ENCODE measurements at places on chromosomes 5 and 9.
A peak's percentile ranks its signal among the peaks of the same experiment; 100 is the strongest.

- DNase-seq = no peak
Observed at GRCh38 chr5:132019857-132020555, 8.5 kb upstream of the ACSL6 start.

DNA sequence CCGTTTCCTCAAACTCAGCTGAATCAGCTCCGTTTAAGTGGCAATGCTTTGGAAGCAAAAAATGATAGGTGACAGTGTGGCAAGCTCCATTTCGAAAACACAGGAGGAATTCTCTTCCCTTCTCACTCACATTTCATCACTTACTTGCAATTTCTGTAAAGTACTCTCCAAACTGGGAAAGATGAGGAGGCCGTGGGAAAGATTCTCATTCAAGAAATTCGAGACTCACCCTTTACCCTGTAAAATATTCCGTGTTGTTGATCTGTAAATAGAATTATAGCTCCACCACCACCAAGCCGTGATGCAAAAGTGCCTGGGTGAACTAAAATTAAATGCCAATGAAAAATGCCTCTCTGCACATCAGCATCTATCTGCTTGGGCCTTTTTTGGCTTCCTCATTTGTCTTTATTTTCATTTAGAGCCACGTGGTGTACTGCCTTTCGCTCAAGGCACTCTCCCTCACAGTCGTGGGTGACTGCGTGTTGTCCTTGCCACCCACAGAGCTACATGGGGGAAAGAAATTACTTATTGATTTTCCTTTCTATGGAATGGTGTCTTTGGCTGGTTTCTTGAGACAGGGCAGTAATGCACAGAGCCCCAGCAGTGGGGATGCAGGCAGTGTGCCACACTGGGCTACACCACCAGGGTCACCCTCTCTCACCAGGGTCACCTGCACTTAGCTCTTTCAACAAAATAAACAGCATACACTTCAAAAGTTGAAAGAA lies 289.3 kb upstream of the TAS2R1 start:
- DNase-seq = no peak

DNA sequence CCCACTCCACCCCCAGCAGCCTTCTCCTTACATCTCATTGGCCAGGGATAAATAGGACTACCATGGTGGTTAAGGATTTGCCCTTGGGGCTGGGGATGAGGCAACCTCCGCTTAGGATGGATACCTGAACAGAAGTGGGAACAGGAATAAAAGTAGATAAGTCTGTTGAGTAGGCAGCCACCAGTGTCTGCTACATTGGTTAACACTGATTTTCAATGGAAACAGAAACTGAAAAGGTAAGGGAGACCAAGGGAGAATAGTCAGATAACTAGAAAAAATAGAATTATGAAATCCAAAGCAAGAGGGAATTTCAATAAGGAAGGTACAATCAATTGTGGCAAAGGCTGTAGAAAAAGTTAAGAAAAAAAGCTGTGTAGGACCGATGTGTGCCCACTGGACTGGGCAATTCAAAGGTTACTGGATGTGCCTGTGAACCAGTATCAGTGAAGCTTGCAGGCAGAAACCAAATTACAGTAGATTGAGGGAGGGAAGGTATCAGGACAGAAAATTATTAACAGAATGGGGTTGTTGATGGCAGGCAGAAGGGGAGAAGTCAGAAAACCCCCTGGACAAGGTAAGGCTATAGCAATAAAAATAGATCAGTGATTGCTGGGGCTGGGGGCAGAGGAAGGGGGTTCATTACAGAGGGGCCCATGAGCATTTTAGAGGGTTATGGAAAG lies 48.7 kb downstream of the DNAJC21 start:
- no peak for DNase-seq

DNA sequence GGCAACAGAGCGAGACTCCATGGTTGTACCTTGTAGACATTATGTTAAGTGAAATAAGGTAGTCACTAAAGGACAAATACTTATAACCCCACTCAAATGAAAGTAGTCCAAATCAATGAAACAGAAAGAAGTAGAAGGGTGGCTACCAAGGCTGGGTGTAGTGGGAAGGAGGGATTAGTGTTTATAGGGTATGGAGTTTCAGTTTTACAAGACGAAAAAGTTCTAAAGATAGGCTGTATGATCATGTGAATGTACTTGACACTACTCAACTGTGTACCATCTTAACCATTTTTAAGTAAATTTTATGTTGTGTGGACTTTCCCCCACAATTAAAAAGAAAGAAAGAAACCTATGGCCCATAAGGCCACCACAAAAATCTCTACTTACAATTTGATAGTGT lies 32.2 kb downstream of the ALDH7A1 start:
- DNase-seq = no peak

GRCh38 chr5:145976431-145977155 lies 40.2 kb downstream of the SH3RF2 start:
- no peak for DNase-seq

GRCh38 chr5:67605730-67606585 lies 409.4 kb upstream of the CD180 start:
- DNase-seq = no peak

DNA sequence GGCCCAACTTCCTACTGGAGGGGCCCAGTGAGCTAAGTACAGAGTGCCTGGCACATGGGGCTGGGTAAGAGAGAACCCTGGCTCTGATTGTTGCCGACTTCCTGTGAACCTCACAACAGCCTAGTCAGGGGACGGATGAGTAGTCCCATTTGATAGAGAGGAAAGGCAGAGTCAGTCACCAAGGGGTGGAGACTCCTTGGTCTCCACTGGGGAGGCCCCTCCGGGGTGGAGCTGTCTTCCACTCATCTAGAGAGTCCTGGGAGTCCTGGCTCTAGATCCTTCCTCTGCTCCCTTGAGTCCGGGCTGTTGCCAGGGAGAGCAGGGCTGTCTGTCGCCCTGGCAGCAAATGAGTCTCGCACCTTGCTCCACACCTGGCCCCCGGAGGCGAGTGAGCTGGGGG lies 8.0 kb downstream of the GRK6 start:
- no peak for DNase-seq

DNA sequence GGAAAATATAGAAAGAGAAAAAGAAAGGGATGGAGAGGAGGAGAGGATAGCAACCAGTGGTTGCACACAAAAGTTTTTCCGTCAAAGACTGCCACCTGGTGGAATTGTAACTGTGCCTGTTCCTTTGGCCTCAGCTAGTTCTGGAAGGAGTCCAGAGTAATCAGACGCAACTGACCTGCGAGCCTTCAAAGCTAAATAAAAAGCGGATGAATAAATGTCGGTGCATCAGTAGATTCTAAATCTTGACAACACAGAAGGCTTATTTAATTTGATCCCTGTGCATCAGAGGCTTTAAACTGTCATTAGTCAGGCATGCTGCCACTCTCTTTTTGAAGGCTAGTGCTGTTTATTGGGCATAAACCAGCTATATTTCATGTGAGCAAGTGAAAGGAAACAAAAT lies 132.9 kb upstream of the ACO1 start:
- peak; percentile 12 for DNase-seq

DNA sequence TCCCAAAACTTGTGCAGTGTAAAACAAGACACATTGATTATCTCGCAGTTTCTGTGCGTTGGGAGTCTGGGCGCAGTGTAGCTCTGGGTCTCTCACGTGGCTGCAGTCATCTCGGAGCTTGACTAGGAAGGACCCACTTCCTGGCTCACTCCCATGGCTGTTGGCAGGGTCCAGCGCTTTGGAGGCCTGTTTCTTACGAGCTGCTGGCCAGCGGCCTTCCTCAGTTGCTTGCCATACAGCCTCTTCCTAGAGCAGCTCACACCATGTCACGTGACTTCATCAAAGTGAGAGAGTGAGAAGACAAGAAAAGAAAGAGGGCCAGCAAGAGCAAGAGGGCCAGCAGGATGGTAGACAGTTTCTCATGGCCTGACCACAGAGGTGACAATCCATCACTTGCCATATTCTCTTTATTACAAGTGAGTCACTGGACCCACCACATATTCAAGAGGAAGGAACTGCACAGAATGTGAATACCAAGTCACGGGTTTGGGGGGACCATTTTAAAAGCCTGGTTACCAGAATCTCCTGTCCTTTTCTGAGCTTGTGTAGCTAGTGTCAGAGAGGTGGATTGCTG lies 36.2 kb downstream of the MCCC2 start:
- DNase-seq = no peak

DNA sequence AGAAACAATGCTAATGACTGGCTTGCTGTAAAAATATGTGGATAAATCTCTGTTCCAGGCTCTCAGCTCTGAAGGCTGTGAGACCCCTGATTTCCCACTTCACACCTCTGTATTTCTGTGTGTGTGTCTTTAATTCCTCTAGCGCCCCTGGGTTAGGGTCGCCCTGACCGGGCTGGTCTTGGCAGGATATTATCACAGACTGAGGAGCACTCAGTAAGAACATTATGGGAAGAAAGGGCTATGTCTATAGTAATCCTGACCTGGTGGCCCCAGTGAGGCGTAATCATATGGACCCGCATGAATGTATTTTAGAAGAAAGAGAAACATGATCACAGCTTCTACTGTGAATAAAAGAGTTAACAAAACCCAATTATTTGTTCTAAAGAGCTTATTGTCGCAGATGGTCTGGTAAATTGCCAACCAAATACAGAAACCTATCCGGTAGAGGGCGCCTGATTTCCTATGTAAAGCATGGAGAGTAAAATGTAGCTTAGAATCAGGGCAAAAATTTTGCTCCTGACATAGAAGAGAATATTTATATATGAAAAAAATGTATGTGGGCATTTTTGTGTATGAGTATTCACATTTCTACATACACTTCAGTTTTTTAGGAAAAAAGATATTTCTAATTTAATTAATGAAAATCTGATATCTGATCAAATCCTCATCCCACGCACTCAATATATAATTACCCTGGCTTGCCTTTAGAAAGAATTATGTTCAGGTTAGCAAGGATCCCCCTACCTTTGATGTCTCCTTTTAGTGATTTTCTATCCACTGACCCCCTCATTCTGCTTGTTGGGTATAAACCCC lies 5.8 kb upstream of the IFNA1 start:
- peak; percentile 41 for DNase-seq

DNA sequence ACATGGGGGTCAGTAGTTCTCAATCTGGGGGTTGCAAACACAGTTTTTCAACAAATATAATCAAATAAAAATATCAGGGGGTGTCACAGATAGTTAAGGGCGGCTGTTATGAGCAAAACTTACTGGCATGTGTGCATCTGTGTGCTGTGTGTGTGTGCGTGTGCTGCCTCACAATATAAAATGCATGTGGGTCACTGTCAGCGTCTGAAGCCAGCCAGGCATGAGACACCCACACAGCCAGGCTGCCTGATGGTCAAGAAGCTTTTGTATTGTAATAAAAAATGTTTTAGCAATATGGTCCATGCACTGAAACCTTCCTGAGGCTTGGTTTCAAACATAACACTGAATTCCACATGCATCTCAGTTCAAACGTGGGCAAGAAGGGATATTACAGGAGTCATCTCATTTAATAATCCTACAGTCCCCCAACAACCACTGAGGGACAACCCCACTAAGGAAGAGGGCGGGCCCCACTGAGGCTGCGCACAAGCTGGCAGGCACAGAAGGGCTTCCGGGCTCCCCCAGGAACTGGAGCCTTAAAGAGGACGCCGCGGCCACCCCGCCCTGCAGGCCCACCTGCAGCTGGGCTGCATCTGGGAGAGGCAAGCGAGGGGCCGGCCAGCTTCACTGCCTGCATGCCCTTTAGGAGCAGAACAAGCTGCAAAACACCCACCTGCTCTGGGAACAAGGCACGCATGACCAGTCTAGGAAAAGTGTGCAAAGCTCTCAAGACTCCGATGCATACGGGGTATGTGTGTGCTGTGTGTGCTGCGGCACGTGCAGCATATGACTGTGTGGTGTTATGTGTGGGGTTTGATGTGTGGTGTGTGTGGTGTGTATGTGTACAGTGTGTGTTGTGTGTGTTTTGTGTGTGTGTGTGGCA lies 14.1 kb downstream of the SEMA4D start:
- no peak for DNase-seq

DNA sequence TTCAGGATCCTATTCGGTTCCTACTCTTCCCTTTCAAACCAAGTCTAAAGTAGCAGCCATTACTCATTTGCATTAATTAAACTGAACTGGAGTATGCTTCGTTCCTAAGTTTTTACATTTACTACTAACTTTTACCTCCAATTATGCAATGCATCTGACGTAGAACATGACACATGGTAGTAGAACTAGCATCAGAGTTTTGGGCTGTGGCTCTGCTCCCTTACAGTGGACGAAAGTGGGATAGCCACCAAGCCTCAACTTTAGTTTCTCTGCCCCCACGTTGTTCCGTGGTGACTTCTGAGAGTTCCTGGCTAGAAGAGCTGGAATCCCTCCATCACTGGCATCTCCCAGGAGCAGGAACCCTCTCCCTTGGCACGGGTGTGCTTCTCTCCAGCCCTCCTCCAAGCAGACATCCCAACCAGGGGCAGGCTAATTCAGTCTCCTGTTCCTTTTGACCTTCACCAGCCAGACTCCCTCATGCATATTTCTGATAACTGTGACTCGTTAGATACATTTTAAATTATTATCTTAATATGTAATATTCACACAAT lies 2.9 kb downstream of the IFNE start:
- DNase-seq = no peak

GRCh38 chr5:79001471-79001870 lies 16.4 kb upstream of the ARSB start:
- DNase-seq = no peak

DNA sequence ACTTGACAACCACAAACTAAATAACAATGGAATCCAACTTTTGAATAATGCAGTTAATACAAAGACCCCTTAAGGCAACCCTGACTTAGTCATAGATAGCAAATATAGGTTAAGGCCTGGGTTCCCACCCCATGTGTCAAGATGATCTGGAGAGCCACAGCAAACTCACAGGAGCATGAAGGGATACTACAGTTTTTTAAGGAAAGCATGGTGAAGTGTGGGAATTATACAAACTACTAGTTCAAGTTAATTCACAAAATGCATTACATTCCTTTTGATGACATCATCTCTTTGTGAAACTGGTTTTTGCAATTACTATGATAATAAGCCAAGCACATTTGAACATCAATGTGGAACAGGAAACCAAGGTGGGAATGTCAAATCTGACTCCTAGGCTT lies 50.6 kb downstream of the LHFPL2 start:
- peak; percentile 42 for DNase-seq

- DNase-seq = no peak
Observed at GRCh38 chr5:67417839-67418238, 221.2 kb upstream of the CD180 start.

GRCh38 chr9:88651682-88652633 lies 117.0 kb downstream of the NXNL2 start:
- peak; percentile 97 for DNase-seq

DNA sequence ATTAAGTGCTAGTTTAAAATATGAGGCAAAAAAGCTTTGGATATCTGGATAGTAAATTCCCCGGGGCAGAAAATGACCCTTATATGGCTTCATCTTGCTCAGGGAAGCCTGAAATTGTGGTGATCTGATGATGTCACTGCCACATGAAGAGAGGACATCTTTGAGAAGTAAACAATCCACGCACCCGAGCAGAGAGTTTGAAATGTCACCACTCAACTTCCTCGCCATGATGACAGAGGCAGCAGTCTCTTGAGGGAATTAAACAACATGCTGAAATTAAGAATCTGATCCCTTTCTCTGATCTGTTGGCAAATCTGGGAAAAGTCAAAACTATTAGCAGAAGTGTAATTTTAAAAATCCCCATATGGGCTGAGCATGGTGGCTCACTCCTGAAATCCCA lies 110.0 kb downstream of the TLE1 start:
- no peak for DNase-seq
